ENCODE measurements at places on chromosomes 6 and 20.

GRCh38 chr6:21158149-21158548, 435.4 kb upstream of the SOX4 start:
- DNase-seq: no peak

DNA sequence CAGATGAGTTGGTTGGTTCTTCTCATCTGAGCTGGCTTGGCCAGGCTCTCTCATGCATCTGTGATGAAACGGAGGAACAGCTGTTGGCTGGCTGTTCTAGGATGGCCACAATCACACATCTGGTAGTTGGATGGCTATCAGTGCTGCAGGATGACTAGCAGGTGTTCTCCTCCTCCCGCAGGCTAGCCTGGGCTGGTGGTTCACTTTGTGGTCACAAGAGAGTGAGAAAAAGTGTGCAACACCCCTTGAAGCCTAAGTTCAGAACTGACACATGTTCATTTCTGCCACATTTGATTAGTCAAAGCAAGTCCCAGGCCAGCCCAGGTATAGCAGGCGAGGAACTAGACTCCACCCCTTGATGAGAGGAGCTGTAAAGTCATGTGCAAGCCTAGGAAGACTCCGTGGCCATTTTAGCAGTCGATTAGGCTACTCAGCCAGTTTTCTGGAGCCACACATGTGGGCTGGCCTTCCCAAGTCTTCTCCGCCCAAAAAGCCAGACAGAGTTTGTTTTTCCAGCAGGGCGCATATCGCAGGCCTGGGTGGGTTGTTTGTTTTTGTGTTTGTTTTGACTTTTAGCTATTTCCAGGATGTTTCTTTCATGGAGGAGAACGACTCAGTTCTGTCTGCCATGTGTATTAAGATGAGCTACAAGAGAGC, 120.8 kb downstream of the ISM1 start:
- no peak for DNase-seq

- no peak for DNase-seq
Measured at GRCh38 chr6:5083813-5084359, 1.3 kb upstream of the PPP1R3G start.

DNA sequence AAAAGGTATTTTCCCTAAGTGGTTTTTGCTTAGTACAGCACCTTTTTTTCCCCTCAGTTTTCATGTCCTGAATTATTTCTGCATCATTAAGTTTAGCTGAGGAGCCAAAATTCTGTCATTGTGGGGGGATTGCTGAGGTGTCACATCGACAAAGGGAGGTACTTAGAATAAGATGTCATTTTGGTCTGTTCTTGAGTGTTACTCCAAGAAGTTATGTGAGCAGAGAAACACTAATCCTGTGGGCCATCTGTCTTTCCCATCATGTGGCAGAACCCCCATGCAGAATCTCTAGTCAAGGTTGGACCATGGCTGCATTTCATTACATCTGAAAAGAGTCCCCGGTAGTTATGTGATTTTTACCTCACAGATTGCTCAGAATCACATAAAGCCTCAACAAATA, 167.8 kb upstream of the CENPW start:
- no peak for DNase-seq

DNA sequence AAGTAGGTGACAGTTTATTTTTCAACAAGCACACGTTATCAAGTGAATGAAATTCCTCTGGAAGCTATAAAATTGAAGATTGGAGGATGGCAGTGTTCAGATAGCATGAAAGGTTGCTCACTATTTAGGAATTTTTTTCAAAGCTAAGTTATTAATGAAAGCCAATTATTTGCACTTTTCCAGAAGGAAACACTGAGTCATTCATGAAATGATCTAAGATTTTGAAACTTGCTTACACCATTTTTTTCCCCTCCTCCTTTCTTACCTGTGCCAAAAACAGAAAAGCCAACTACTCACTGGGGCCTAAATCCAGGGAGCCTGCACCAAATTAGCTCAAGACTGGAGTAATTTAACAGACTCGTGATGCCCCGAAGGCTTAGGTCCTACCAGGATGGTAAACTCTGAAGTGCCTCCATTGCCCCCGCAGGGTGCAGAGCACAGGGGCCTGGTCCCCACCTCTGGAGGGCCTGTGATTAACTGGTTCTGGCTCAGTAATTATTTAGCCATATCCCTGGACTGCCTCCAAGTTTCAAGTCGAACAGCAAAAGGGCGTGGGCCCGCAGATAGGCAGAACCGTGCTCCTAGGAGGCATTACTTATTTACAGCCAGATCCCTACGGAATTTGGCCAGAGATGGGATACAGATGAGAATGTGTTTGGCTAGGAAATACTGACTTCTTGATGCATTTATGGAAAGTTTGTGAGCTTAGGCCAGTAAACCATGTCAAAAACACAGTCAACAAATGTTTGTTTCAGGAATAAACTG, 28.0 kb upstream of the ZNF217 start:
- no peak for DNase-seq

DNA sequence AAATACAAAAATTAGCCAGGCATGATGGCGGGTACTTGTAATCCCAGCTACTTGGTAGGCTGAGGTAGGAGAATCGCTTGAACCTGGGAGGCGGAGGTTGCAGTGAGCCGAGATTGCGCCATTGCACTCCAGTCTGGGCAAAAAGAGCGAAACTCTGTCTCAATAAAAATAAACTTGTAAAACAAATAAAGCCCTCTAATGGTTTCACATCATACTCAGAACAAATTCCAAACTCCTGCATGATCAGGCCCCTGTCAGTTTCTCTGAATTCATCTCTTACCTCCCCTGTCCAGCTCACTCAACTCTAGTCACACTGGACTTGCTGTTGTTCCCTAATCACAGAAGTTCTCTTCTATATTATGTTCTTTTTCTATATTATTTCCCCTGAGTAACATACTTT, 43.1 kb upstream of the SGK1 start:
- no peak for DNase-seq

DNA sequence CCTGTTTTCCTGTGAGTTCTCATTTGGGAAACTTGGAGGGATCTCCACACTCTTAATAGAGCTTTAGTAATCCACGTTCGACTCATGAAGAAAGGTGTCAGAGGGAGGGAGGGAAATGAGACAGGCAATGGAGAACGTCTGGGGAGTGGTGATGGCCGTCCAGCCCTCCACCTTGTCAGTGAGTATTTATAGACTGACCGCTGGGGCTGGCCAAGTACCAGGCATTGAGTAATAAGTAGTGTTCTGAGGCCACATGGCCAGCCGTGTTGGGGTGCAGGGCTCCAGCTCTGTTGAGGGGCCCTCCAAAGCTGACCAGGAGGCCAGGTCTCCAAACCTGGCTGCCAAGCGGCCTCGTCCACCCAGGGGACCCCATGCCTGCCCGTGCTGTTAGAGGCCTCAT, 11.3 kb upstream of the DSN1 start:
- DNase-seq: no peak

DNA sequence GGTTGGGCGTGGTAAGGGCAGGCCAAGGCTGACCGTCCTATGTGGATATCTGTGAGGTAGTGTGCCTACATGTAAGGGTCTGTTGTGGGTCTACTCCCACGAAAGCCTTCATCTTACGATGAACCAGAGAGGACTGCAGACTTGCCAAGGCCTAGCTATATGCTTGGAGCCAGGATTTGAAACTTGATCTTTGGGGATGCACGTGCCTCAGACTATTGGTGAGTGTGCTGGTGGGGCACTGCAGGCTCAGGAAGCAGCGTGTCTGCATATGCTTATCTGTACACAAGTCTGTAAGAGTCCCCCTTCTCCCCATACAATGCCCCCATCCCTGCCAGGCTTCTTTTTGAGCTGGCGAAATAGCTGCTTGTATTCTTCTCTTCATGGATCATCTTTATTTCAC, 17.9 kb downstream of the PLCG1 start:
- no peak for DNase-seq

DNA sequence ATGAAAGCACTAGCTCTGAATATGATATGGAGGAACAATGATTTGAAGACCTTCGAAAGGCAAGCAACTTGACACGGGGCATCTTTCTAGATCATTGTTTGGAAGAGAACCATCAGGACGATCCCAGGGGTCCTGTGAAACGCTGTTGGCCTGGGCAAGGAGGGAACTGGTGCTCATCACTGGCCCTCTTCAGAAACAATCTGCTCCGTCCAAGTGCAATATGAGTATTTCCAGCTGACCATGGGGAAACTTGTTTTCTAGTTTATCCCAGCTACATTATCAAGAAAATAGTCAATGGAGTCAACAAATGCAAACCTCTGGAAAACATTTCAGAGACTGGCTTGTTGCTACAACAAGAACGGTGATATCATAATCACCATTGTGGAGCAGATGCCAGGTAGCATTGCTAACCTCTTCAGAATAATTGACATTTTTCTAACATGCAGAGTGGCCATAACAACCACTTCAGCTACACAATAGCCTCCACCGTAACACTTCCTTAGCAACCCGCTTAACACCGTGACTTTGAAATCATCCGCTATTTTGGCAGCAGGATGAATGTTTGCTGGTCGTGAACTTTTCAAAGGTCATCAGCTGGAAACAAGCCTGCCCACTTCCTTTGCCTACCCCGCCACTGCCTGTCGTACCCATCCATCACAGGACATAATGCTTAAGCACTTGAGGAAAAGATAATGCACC, 112.0 kb upstream of the PDE10A start:
- peak; percentile 51 for DNase-seq

GRCh38 chr6:80133020-80133419, 26.5 kb downstream of the BCKDHB start:
- DNase-seq: peak; percentile 10

DNA sequence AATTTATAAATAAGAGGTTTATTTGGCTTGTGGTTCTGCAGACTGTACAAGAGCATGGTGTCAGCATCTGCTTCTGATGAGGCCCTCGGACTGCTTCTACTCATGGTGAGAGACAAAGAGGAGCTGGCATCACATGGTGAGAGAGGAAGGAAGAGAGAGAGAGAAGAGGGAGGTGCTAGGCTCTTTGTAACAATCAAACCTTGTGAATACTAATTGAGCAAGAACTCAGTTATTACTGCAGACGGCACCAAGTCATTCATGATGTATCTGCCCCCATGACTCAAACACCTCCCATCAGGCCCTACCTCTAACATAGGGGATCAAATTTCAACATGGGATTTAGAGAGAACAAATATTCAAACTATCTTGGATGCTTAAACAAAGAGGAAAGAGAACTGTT, 6.3 kb upstream of the SIRPG start:
- no peak for DNase-seq

DNA sequence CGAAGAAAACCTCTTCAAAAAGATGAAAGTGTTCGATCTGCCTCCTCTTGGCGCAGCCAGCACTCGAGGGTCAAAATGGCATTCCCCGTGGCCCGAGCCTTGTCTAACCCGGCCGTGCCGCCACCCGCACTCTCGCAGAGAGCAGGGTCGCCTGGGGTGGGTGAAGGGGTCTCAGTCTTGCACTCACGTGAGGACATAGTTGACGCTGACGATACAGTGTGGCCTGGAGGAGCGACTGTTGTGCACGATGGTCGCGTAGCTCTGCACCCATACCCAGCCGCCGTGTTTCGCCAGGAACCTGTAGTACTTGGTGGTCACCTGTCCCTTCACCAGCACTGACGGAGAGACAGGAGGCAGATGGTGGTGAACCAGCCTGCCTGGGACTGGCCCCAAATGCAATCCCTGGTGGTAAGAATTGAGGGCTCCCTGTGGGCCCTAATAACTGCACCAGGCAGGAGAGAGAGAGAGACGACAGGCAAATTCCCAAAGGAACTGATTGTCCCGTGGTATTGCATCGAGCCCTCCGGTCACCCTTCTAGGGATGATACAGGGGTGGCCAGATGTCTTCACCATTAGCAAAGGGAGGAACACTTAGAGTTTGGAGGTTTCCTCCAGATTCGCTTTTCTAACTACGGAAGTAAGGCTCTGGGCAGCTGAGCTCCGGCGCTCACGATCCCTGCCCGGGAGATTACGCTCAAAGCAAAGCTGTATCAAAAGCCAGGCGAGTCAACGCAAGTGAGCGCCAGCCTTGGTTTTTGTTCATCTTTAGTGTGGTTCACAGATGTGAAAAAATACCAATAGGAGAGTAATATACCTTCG, 17.4 kb downstream of the SIM1 start:
- no peak for DNase-seq

DNA sequence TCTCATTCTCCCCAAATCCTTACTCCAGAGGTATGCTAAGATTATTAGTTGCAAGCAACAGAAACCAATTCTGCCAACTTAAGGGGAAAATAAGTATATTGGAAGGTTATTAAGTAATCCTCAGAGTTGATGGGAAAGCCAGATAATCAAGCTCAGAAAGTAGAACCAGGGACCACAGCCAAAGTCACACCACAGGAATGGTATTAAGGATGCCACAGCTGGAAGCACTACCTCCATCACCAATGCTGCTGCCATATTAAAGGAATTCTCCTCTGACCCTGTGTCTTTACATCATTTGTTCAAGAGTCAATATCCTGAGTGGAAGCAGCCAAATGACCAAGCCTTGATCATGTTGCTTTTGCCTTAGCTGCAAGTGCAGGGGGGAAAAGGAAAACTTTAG, 9.9 kb downstream of the PROCR start:
- no peak for DNase-seq

- no peak for DNase-seq
Measured at GRCh38 chr6:6564154-6564553, 24.4 kb upstream of the LY86 start.

- no peak for DNase-seq
Measured at GRCh38 chr6:130676077-130676772, 151.0 kb upstream of the SMLR1 start.

- no peak for DNase-seq
Measured at GRCh38 chr20:3910853-3911252, 21.7 kb downstream of the PANK2 start.

DNA sequence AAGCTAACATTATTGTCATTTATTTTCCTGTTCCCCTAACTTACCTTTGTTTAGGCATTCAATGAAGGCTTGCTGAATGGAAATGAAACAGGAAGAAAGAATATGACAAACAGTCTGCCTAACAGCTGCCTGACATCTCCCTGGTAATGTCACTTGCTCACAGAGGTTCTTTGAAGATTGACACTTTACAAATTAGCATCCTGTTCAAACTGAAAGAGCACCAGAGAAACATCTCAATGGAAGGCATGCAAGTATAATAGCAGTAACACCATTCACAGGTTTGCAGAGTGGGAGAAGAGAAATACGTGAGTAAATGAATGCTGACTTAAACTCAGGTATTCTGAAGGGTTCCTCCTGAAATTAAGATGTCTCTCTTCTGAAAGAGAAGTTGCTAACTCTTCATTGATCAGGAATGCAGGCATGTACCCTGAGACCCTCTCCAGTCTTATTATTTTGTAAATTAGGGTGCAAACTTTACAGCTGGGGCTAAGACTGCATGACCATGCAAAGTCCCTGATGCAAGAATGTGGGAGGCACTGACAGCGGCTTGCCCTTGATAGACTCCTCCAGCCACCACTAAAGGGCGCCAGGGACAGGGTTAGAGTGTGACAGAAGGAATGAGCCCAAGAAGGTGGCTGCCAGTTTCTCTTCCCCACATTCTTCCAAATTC, 1.3 kb upstream of the SMLR1 start:
- no peak for DNase-seq

- no peak for DNase-seq
Measured at GRCh38 chr6:36443471-36444428, 950 bp downstream of the KCTD20 start.

GRCh38 chr6:32462609-32463008, 22.9 kb downstream of the HLA-DRA start:
- DNase-seq: no peak
